HFF-Myc (cell line): ENCODE measurements at places on chromosomes 4 and X.

DNA sequence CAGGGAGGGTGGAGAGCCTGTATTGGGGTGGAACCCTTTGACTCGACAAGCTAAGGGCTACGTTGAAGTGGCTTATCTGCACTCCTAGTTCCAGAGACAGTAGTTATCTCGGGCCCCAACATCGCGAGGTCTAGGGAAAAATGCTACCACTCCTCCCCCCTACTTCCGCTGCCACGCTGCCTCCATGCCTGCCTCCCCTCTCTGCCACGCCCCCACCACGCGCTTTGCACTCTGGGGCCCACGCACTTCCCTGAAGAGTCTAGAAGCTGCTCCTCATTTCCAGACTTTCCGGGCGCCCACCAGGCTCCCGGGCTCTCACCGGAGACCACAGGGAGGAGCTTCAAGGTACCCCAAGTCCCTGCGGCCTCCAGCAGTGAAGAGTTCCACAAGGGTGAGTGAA lies at the start of gene PASD1:
TSS of gene PASD1 (plus strand) at position 227 of the 400 bp plus-strand sequence. CDS start 37,879 bp downstream, outside the sequence.
- DNase-seq = no peak

GRCh38 chrX:73916931-73917667 lies 354.1 kb downstream of the CHIC1 start:
- DNase-seq = peak; percentile 65

DNA sequence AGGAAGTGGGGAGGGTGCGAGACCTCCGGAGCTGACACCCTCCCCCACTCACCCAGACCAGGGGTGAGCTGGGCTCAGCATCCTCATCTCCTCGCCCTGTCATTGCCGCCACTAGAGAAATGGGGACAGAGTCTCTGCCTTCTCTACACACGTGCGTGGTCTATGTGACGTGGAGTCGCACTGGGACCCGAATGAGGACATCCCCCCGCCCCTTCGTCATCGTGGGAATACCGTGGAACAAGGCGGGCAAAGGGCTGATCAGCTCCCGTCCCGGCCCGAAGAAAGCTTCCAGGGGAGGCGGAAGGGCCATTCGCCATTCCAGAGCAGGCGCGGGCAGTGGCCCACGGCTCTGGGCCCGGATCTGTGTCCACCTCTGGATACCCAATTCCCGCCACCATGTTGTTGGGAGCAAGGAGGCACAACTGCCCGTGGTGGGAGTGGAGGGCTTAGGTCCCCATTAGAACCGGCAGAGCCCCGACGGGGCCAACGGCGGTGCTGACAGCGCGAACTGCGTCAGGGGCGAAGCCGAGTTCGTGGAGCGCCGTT lies 12.0 kb downstream of the HMX1 start:
- DNase-seq = no peak

GRCh38 chr4:68447201-68447600 lies at the start of gene TMPRSS11E:
Gene TMPRSS11E (plus strand): TSS chr4:68447463. CDS start chr4:68447513, 50 bp downstream.
- no peak for DNase-seq

DNA sequence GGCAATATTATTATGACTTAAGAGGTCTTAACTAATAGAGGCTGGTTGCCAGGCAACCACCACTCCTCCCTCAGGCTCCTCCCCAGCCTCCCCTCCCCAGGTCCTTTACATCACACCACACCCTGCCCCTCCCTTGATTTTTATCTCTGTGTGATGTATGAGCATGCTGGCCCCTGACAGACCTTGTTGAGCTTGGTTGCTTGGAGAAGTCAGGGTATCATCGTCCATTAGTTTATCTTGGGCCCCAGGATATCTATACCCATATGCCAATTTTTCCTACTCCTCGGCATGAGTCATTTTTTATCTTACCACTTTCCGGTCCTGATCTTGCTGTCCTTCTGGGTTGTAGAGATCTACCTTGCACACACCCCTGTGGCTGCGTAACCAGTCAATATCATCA lies 2.5 kb downstream of the AKAP4 start:
- DNase-seq = no peak

GRCh38 chr4:19033816-19034733 lies 1012.5 kb upstream of the LCORL start:
- DNase-seq = no peak

- DNase-seq = no peak
Observed at GRCh38 chrX:133575501-133576136, 160.3 kb upstream of the GPC4 start.

- no peak for DNase-seq
Observed at GRCh38 chr4:38857354-38858096, 908 bp upstream of the TLR6 start.
